CD8-positive, alpha-beta memory T cell (primary cell): ENCODE measurements at places on chromosomes 1 and 21.

DNA sequence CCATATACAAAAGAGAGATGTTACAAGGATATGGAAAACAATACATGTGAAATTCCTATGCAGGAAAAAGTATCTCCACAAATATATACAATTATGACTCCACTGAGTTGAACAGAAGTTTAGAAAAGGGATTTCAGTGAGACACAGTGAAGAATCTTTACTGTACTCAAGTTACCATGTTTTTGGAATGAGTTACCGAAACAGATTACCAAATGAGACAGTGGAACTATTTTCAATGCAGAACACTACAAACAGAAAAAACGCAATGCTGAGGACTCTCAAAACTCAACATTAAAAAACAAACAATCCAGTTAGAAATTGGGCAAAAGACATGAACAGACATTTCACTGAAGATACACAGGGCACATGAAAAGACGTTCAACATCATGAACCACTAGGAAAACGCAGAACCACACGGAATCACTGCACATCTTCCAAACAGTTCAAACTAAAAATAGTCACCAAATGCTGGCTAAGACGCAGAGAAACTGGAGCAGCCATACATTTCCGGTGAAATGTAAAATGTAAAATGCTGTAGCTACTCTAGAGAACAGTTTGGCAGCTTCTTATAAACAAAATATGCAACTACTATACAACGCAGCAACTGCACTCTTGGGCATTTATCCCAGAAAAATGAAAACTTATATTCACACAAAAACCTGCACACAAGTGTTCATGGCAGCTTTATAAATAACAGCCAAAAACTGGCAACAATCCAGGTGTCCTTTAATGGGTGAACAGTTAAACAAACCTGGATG, 118.7 kb downstream of the UBR4 start:
- no peak for DNase-seq

DNA sequence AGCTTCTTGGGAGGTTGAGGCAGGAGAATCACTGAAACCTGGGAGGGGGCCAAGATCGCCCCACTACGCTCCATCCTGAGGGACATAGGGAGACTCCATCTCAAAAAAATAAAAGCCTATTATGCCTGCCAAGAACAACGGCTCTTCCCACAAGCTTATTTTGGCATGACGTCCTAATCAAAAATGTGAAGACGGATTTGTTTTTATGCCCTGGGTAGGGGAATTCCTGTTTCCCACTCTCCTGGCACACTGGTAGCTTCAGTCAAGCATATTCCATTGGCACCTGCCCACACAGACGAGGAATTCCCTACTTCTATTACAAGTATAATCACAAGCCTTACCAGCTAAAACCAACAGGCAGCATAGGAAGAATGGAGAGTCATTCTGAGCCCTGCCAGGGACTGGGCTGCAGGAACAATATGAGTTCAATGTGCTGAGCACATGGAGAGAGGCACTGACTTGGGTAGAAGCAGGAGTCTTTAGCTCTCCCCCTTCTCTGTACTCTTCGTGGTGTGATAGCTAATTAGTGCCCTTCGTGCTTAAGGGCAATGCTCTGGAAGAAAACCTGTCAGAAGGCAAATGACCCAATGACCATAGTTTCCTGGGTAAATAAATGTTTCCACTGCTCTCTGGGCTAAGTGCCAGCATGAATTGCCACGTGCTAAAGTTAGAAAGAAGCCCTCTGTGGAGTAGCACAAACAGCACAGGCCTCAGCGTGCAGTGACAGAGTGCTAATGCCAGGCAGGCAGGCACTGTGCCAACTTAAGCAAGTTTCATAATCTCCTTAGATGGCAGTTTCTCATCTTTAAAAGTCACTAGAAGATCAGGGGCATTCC, 16.8 kb downstream of the TNFSF4 start:
- no peak for DNase-seq

GRCh38 chr1:64245495-64245894, 42.1 kb downstream of the UBE2U start:
- no peak for DNase-seq

DNA sequence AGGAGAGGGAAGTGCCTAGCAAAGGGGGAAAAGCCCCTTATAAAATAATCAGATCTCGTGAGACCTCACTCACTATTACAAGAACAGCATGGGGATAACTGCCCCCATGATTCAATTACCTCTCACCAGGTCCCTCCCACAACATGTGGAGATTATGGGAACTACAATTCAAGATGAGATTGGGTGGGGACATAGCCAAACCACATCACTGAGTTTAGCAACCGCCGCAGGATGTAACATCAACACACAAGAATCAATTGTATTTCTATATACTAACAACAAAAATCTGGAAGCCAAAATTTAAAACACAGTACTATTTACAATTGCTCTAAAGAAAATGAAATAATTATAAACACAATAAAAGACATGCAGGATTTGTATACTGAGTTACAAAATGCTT, 21.9 kb downstream of the DIRAS3 start:
- no peak for DNase-seq

DNA sequence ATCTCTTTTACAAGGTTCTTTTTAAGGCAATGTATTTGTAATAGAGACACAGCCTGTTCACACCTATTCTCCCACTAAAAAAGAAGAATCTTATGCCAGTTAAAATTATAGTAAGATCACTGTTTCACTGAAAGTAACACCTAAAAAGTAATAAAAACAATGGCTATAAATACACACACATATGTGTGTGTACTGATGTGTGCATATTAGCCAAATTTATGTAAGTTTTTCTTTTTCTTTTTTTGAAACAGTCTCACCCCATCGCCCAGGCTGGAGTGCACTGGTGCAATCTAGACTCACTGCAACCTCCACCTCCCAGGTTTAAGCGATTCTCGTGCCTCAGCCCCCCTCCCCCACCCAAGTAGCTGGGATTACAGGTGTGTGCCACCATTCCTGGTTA, 56.8 kb upstream of the SLC30A10 start:
- no peak for DNase-seq

GRCh38 chr1:15139654-15140350, 13.7 kb upstream of the TMEM51 start:
- no peak for DNase-seq

DNA sequence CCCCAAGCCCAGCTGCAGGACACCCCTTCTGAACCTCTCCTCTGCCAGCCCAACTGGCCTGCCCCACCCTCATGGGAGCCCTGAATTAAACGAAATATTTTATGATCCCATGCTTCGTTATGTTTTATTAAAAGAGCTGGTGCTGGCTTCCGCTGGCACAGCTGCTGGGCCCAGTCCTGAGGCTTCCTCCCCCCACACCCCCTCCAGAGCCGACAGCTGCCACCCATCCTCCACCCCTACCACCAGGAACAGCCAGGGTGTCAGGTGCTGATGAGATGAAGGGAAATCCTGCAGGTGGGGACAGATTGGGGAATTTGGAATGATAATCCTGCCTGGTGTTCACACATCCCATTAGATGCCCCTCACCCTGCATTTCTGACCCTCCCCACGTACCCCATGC, 19.0 kb downstream of the IGSF21 start:
- no peak for DNase-seq

DNA sequence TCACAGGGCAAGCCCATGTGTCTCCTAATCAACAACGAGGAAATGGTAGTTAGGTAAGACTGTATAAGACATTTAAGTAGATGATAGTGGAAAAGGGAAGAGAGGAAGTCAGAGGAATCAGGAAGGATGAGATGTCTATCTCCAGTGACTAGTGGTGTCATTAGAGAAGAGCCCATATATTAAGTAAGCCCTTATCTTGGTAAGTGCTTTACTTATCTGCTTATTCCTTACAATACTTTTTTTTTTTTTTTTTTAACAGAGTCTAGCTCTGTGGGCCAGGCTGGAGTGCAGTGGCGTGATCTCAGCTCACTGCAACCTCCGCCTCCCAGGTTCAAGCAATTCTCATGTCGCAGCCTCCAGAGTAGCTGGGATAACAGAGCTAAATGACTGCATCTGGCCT, 29.5 kb downstream of the RNF11 start:
- no peak for DNase-seq

GRCh38 chr1:229287267-229287666, 16.4 kb downstream of the RAB4A start:
- DNase-seq, result no peak

- DNase-seq, result no peak
These were observed at the start of gene CTXND2 for GRCh38 chr1:150887018-150887417. TSS of gene CTXND2 (plus strand) at chr1:150887136. CDS start at chr1:150912315, 25,179 bp downstream.

- DNase-seq, result no peak
These were observed 43.0 kb downstream of the WDR4 start for GRCh38 chr21:42836402-42836666.
